ENCODE measurements at places on chromosomes 13 and 19.
A peak's percentile ranks its signal among the peaks of the same experiment; 100 is the strongest.

DNA sequence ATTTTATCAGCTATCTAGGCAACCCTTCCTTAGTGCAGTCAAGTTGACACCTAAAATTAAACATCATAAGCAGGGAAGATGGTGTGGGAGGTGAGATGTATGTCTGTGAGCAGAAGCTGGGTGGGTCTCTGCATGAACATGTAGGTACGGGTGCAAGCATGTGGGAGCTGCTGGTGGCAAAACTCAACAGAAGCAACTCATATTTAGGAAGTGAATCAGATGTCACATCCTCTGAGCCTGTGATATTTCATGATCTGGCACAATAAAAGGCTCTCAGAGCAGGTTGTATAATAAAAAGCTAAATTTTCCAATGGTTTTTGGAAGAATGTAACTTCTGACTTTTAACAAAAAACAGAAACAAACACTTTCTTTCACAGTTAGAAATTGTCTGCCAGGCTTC is 44.4 kb downstream of the C1QTNF9 start:
- DNase-seq = no peak

DNA sequence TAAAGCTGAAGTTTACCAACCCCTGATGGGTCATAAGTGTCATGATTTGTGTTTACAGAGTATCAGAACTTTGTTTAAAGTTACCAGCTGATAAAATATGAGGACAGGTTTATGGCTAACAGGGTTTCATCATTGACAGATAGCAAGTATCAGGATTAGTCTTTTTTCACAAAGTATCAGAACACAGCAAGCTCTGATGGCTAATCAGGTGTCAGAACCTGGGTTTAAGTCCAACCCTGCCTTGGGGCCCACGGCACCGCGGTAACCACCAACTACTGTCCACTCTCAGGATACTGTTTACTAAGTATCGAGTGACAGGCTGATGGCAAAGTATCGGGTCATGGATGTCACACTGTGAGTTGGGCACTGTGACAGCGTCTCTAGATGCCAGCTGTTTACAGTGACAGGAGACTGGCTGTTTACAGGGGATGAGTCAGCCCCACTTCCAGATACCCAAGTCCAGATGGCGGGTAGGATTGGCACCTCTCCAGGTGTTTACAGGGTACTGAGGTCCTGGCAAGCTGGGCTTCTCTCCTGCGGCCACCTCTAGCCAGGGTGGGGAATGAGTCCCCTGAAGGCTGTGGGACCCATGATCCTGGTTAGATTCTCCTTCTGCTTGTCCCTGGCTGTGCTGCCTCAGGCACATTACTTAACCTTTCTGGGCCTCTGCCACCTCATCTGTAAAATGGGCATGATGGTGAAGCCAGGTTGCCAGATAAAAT is 21.8 kb downstream of the ARRDC2 start:
- no peak for DNase-seq

- DNase-seq = no peak
These were observed 12.9 kb downstream of the ZNF507 start for GRCh38 chr19:32358321-32358720.

GRCh38 chr13:32245555-32245954 is 69.6 kb downstream of the ZAR1L start:
- no peak for DNase-seq

DNA sequence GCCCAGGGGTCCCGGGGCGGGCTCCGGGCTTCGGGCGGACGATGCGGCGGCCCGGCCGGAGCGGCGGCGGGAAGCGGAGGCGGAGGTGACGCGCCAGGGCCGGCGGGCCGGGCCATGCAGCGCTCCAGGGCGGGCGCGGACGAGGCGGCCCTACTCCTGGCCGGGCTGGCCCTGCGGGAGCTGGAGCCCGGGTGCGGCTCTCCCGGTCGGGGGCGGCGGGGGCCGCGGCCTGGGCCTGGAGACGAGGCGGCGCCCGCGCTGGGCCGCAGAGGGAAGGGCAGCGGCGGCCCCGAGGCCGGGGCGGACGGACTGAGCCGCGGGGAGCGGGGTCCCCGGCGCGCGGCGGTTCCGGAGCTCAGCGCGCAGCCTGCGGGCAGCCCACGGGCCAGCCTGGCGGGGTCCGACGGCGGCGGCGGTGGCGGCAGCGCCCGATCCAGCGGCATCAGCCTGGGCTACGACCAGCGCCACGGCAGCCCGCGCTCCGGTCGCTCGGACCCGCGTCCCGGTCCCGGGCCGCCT is 362 bp downstream of the WTIP start:
- no peak for DNase-seq

GRCh38 chr13:112561478-112561877 is 26.5 kb downstream of the TUBGCP3 start:
- DNase-seq = no peak

DNA sequence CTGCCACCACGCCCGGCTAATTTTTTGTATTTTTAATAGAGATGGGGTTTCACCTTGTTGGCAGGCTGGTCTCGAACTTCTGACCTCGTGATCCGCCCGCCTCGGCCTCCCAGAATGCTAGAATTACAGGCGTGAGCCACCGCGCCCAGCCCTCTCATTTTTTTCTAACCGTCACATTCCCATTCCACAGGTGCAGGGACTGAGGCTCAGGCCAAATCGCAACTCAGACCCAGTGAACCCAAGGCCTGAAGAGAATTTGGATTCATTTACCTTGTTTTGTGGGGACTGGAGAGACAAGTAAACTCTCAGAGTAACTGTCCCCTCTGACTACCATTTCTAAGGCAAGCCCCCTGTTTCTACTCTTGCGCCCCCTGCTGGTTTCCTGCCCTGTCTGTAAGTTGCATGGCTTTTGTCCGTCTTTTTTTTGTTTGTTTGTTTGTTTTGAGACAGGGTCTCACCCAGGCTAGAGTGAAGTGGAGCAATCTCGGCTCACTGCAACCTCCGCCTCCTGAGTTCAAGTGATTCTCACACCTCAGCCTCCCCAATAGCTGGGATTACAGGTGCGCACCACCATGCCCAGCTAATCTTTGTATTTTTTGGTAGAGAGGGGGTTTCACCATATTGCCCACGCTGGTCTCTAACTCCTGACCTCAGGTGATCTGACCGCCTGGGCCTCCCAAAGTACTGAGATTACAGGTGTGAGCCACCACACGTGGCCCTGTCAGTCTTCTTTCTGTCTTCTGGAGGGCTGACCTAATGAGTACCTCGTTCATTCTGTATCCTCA is 2.3 kb upstream of the STRN4 start:
- DNase-seq = peak; percentile 53

DNA sequence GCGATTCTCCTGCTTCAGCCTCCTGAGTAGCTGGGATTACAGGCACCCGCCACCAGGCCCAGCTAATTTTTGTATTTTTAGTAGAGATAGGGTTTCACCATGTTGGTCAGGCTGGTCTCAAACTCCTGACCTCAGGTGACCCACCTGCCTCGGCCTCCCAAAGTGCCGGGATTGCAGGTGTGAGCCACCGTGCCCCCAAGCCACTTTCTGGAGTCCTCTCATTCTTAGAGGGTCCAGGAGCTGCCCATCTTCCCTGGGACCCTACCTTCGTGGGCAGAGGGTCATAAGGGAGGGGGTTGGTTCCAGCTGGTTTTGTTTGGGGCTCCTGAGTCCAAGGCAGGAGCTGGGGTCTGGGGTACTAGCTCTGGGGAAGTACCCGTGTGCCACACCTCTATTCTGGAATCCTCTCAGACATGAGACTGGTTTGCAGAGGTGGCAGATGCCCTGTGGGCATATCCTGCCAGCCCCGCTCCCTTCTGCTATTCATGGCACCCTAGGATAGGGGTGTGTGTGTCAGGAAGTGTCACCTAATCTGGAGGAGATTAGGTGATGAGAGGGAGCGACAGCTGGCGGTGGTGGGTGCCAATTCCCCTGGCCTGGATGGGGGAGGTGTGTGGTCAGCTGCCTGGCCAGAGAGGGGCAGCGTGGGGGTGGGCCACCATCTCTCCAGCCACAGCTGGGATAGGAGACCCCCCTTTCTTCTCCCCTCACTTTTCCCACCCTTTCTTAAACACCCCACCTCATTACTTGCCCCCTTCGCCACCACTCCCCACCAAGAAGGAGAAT is 2.1 kb downstream of the PRMT1 start:
- no peak for DNase-seq

- no peak for DNase-seq
These were observed 2.5 kb upstream of the TMEM59L start for GRCh38 chr19:18610245-18610555.

DNA sequence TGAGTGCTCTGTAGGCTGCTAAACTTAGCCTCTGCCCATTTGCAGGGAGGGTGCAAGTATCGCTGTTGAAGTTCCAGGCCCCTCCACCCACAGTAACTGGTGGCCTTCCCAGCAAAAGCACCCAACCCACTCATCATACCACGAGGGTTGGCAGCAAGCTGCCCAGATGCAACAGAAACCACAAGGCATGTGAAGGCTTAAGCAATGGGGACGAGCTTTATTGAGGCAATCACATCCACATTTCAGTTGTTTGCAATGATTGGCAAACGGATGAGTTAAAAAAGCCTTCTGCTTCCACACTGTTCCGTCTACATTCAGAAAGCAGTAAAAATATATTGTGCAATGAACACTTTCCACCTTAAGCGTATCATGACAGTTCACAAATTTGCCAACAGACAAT is 10.3 kb downstream of the GJB6 start:
- no peak for DNase-seq

- DNase-seq = peak; percentile 42
These were observed 50.3 kb upstream of the SIN3B start for GRCh38 chr19:16778796-16779411.

GRCh38 chr19:23876261-23876660 is 38.4 kb upstream of the ZNF726 start:
- no peak for DNase-seq

DNA sequence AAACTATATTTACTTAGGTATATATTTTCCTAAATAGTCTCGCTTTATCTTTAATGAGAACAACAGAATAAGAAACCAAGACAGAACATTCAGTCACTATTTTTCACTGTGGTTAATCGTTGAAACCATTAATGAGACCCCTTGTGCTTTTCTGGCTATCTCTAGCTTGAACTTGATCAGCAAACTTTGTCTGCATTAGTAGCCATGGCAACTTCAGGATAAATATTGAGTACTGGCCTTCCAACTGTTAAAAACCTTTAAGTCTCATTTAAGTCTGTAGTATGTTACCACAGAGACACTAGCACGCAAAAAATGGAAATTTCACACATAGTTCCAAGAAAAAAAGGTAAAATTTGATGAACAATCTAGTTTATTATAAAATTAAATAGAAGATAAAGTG is 946.0 kb downstream of the SLITRK5 start:
- DNase-seq = no peak

- DNase-seq = no peak
These were observed 965 bp downstream of the TTC9B start for GRCh38 chr19:40217027-40217810.

- no peak for DNase-seq
These were observed 18.6 kb downstream of the PHLDB3 start for GRCh38 chr19:43485951-43486350.

DNA sequence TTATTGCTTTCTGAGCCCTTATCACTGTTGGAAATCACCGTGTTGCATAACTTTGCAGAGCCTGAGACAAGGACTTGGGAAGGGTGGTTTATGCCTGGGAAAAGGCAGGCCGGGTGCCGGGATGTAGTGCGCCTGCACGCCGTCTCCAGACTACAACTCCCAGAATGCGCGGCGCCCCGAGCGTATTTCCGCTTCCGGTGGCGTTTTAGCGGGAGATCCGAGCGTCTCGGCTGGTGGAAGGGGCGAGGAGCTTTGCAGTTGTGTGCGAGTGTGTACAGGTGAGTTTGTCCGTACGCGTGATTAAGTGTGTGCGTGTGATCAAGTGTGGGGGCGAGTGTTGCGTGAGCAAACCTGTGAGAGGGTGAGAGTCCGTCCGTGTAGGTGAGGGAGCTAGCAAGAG is 75.4 kb downstream of the PEG3 start:
- no peak for DNase-seq

GRCh38 chr19:45878043-45878794 is 7.7 kb downstream of the IRF2BP1 start:
- no peak for DNase-seq

DNA sequence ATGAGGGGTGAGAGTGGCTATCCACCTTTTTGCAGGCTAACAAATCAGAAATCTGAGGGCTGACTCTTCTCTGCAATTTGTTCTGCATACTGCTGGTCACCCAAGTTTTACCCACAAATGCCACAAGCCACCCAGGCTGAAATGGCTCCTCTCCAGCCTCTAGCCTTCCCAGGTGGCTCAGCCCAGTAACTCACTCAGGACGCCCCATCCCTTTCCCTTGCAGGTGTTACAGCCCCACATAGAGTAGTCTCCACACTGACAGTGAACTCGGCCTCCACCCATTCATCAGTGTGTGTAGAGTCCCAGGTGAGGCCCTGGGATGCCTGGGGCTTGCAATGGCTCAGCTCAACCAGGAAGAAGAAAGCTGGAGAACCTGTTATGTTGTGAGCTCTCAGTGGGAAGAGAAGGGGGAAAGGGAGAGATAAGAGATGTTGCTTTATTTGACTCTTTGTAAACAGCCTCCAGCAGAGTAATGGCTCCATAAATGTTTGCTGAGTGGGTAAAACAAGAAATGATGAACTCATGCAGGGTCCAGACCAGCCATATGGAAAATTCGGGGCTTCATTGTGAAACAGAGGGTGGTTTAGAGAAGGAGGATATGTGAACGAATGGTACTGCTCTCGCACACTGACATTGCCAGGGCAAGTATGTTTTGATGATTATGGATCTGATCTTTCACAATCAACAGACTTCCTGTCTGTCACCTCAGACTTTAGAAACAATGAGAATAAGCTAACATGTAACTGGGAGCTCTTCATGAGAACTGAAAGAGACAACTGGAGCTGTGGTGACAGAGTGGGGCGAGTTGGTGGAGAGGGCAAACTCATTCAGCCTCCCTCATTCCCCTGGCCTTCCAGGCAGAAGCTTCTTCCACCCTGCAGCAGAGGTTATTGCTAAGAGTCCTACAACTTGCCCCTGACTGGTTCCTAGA is 74.2 kb upstream of the RFC3 start:
- peak; percentile 50 for DNase-seq

DNA sequence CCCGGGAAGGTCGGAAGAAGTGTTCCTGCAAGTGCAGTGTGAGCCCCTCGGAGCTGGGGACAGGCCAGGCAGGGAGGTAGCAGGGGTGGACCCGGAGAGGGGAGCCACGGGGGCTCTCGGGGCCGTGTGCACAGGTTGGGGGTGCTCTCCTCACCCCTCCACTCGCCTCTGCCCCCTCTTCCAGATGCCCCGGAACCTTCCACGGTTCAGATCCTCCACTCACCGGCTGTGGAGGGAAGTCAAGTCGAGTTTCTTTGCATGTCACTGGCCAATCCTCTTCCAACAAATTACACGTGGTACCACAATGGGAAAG is 9.0 kb downstream of the CD22 start:
- DNase-seq = no peak

DNA sequence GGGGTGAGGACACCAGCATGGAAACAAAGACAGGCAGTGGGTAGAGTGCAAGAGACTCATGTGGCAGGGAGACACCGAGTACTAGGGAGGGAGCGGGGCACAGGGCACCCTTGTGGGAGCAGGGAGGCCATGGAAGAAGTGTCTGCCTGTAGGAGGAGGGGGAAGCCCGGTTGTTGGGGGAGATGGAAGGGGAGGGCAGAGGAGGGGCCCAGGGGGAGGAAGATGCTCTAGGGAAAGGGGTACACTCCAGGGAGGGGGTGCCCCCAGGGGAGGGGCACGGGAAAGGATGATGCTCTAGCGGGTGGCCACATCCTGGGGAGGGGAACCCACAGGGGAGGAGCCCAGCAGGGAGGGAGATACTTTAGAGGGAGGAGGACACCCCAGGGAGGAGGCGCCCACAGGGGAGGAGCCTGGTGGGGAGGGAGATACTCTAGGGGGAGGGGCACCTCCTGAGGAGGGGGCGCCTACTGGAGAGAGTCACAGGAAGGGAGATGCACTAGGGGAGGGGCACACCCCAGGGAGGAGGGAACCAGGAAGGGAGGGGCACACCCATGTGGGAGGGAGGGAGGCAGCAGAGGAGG is 24.9 kb downstream of the CPAMD8 start:
- peak; percentile 80 for DNase-seq

Data from T-helper 1 cell (primary cell).